Eye (tissue), 1 donor: ENCODE measurements at places on chromosomes 7 and 10.

DNA sequence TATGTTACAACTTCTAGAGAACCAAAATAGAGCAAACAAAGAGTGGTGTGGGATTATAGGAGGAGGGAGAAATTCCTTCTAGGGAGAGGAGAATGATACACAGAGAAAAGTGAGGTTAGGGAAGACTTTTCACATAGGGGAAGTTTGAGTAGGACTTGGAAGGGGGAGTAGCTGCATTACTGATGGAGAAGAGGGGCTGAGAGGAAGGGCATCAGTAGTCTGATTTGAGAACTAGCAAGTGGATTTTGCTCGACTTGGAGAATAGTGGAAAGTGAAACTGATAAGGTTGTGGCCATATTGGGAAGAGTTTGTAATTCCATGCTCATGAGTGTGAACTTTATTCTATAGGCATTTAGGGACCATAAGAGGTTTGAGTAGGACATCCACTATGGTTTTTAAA, 6.1 kb downstream of the NRF1 start:
- no peak for DNase-seq

DNA sequence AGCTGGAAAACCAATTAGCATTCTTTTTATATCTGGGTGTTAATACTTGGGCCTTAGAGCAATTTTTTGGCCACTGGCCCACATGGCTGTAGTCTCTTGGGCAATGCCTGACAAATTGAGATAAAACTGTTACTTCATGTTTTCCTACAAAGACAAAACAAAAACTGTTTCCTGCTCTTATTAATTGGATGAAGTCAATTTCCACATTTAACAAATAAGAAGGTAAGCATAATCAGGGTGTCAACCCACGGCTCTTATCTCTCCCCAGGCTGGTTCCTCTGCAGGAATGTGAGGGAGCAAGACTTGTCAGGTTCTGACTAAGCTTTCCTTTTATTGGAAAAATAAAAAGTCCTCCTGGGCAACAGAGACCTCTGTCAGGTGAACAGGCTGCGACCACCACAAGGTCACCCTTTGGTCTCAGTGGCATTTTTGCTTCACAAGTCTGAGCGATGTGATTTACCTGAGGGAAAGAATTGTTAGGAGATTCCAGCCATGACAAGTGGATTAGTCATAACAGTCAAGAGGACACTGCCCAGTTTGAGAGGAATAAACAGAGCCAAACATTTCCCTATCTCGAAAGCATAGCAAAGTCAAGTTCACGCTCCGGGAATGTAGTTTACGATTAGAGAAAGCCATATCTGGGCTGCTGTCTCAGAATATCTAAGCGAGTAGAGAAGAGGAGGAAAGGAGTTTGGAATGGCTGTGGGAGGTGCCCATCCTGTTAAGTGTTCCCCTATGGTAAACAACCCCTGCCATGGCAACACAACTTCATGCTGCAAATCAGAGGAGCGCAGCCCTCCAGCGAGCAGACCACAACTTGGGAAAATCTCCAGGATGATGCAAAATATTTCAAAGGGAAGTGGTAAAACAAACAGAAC, 144.4 kb downstream of the TES start:
- DNase-seq: peak; percentile 79

DNA sequence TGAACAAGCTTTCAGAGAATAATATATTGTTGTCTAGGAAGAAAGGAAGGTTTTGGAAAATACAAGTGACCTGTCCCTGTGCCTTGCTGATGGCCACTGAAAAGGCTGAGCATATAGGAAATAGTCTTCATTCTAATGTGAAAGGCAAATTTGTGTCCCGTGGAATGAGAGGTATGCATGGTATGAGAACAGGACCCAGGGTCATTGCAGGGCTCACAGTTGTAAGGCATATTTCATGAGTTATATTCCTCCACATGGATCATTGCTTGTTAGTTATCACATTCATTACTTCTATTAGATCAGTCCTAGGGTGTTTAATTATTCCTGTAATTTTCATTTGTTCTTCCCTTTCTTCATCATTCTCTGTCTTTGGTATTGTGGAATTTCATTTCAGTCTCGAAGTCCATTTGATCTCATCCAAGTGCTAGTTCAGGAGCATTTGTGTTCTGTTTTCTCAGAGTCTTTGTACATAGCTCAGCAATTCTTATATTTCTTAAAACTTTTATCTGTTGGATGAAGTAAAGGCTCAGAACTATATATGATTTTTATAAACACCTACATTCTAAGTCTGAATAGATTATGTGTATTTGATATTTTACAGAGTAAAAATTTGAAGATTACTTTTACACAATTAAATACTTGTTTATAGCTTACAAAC, 39.4 kb upstream of the ARHGAP21 start:
- DNase-seq: peak; percentile 46

GRCh38 chr10:110175406-110175805, 32.0 kb upstream of the MXI1 start:
- no peak for DNase-seq

- peak; percentile 52 for DNase-seq
Observed at GRCh38 chr7:113444261-113444660, 325.9 kb upstream of the SMIM30 start.

DNA sequence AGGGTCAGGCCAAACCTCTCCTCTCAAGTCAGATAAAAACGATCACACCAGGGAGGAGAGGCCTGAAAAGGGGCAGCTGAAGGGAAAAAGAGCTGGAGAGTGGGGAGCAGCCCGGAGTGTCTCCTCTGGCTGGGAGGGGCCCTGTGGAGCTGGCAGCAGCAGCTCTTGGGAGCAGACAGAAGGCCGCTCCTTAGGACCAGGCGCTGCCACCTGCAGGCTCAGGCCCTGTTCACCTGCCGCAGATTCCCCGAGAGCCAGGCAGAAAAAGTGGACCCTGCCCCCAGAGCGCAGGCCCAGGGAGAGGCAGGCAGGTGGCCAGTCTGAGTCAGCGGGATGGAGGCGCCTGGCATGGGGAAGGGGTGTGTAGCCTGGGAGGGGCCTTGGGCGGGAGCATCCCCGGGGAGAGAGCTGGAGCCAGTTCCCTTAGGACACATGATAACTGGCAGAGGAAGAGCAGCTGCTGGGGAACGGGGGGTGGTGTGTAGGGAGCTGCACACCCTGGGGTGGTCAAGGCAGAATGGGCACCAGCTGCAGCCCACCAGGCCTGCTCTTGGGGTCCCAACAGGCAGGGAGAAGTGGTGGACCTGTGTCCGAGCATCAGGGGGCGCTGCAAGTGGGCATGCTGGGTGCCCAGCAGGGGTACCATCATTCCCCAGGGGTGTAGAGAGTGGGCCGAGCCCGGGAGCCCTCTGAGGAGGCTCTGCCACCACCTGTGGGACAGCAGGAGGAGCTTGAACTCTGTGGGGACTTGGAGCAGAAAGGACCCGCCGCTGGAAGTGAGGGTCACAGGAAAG, 177.2 kb upstream of the RHEB start:
- DNase-seq: peak; percentile 72

DNA sequence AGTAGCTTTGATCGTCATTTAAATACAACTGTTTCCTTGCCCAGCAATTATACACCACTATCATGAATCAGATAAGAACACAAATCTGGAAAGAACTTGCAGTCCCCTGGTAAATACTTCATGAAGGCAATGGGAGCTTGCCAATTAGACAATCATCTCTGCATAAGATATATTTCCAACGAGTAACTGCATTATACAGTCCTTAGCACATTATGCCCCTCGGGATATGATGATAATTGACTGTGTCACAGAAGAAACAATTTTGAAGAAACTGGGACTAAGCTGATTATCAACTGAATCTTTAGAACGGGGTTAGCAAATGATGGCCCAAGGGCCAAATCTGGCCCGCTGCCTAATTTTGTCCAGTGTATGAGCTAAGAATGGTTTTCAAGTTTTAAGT, 155.7 kb downstream of the TRIL start:
- DNase-seq: peak; percentile 46

DNA sequence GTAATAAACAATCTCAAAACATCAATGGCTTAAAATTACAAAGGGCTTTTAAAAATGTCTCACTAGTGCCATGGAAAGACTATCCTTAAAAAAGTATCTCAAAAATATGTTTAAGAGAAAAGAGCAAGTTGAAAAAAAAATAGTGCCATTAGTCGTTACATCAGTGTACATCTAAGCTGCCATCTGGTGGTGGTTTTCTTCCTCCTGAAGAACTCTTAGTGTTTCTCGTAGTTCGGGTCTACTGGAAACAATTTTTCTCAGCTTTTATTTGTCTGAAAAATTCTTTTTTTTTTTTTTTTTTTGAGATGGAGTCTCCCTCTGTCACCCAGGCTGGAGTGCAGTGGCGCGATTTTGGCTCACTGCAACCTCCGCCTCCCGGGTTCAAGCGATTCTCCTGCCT, 5.9 kb upstream of the GARIN1A start:
- peak; percentile 17 for DNase-seq

GRCh38 chr10:125035136-125035535, 93.2 kb downstream of the ZRANB1 start:
- DNase-seq: peak; percentile 47

DNA sequence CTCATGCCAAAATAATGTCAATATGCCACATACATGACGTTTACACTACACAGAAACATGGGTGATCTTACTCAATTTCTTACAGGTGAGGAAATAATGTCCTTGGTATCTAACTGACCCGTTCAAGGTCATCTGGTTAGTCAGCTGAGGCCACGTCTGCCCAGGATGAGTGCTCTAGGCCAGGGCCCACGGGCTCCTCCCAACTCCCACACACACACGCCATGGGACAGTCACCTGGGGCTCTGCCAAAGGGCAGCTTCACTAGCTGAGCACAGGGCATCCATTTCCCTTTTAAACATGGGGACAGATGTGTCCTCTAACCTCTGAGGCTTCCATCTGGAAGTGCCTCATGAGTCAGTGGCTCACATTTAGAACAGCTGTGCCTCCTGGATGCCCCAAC, 123.9 kb downstream of the TNS3 start:
- DNase-seq: no peak

DNA sequence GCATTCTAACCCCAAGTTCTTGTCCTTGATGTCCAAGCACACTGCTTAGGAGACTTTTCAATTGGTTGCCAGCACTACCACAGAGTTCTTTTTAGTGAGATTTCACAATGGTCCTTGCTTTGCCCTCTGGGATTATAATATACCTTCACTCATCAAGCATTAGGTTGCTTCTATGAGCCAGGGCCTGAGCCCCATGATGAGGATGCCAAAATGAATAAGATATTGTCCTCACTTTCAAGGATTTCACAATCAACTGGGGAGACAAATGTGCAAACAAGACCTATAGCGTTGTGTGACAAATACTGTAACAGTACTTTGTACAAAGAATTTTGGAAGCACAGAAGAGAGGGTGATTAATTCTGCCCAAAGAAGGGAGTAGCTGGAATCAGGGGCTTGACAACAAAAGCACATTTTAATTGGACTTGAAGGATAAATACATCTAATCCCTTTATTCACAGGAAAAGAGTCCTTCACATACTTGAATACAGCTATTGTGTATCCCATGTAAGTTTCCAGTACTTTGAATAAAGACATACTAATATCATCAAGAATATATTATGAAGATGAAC, 263.6 kb upstream of the LRRN3 start:
- DNase-seq: no peak
